ENCODE measurements at places on chromosomes 3 and 15.

DNA sequence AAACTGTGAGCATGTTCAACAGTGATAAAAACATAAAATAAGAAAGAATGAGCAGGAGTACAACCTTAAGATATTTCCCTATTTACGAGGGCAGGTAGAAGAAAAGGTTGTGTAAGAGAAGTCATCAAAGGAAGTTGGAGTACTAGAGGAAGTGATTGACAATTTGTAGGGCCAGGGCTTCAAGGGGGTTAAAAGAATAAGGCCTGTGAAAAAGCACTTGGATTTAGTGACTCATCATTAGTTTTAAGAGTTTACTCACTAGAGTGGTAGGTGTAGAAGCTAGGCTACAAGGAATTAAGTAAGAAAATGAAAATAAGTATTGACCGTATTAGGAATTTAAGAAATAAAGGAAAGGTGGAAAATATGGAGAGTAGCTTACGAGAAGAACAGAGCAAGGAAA is 23.6 kb downstream of the KCNMB3 start:
- DNase-seq, result no peak

GRCh38 chr15:45521596-45522327 is 793 bp downstream of the SLC30A4 start:
- no peak for DNase-seq

GRCh38 chr3:156036258-156037053 is 83.9 kb upstream of the KCNAB1 start:
- DNase-seq, result no peak

DNA sequence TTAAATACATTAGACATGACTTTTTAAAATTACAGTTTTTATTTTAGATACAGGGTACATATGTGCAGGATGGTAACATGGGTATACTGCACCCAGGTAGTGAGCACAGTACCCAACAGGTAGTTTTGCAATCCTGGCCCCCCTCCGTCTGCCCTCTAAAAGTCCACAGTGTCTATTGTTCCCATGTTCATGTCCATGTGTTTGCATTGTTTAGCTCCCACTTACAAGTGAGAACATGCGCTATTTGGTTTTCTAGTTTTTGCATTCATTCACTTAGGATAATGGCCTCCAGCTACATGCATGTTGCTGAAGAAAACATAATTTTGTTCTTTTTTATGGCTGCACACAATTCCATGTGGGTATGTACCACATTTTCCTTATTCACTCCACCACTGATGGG is 23.8 kb downstream of the C3orf70 start:
- no peak for DNase-seq

- no peak for DNase-seq
These were observed 26.7 kb downstream of the PGPEP1L start for GRCh38 chr15:98980899-98981228.
